ENCODE measurements at places on chromosomes 6 and 20.

DNA sequence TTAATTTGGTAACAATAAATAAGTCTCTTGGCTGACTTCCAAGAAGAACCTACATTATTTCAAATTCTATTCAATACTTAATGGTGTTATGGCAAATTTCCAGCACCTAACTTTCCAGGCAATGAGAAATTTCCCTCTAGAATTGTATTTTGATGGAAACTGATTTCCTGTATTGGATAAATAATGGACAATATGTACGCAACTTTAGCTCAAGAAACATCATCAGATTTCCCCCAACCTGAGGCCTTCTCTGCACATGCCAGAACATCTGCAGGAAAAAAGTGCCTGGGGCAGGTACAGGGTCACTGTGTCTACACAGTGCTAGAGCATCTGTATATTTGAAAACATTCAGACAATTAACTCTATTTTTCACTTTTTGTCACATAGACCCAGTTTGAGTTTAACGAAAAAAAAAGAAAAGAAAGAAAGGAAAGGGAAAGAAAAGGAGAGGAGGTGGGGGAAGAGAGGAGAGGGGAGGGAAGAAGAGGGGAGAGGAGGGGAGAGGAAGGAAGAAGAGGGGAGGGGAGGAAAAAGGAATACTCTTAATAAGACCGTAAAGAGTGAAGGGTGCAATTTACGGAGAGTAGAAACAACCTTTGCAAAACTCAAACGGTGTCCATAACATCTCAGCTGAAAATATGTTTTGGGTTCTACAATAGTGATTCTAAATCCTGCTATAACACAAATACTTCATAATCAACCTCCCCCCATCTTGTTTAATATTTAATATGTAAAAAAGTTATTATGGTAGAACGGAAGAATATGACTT, 130.0 kb downstream of the TSHZ2 start:
- DNase-seq = no peak

DNA sequence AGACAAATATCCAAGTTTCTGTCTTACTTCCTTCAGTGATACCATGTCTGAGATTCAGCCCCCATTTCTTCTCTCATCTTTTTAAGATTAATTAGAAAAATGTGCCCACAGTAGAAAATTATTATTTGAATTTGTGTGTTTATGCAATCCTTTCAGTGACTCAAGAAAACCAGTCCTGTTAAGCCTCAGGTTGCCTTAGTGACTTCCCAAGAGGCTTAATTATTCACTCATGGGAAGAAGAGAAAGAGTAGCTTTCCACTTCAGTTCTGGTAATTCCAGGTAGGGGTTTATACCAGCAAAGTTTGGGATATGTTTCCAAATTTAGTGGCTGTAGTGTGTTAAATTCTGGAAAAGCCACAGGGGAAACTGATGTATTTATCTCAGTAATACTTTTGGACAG, 149.1 kb downstream of the RIMS1 start:
- no peak for DNase-seq

- DNase-seq = peak; percentile 45
These were observed 125.2 kb downstream of the HIVEP2 start for GRCh38 chr6:142819603-142820337.

DNA sequence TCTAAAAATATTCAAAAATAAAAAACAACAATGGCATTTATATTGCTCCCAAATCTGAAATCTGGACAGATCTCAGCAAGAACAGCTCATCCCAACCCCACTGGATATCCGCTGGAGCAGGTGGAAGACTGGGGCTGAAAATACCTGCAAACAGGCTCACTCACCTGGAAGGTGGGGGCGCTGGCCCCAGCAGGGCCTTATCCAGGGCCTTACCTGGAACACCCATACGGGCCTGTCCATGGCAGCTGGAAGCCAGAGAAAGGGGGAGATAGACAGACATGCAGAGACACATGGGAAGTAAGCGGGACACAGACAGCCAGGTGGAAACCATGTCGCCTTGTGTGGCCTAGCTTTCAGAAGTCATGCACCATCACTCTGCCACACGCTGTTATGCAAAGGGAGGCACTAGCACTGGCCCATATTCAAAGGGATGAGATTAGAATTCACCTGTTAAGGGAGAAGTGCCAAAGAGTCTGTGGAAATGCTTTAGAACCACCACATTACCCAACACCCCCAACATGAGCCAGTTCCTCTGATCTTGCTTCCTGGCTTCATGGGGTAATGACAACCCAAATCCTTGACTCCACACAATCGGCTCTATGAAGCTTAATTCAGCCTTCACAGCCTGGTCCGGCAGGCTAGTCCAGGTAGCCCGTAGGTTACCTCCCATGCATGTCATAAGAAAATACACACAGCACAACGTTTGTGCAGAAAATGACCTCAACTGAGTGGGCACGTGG, 99.0 kb upstream of the CDYL start:
- no peak for DNase-seq

DNA sequence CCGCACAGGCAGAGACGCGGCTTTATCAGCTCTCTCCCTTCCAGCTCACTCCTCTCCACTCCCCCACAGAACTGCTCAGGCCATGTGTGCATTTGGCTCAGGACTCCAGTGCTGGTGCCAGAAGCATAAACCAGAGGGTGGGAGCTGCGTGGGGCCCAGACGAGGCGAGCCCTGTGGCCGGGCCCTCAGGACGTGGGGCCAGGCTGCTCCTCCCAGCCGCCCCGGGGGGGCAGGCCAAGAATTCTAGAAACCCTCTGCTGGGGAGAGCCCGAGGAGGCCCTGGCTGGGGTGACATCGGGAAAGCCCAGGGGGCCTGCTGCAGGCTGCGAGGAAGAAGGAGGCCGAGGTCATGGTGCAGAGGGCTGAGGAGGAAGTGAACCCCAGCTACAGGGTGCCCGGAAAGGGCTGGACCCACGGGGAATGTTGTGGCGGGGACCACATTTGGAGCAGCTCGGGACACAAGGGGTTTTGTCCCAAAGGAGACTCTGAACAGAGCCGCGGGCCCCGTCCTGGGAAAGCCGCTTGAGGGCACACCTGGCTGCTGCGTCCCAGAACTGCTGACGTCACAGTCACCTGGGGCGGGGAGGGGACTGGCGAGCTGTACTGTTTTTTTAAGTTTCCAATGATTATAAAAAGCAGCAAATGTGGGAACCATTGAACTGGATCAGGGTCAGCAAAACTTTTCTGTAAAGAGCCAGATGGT, 107.1 kb downstream of the BANF2 start:
- no peak for DNase-seq

DNA sequence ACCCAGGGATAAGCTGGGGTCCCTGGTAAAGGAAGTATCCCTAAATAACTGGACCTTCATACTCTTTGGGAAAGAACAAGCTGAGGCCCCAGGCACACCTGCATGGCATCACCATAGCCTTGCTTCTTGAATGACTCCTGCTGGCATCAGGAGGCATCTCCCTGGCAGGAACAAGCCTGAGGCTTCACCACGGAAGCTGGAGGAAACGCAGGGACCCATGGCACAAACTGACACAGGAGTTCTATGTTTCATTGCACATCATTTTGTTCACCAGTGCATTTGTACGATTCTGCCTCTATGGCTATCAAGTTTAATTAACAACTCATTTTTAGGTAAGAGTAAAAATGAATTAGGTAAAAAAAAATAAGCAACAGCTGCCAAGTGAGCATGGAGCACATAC, 619 bp upstream of the PDE7B start:
- DNase-seq = no peak

DNA sequence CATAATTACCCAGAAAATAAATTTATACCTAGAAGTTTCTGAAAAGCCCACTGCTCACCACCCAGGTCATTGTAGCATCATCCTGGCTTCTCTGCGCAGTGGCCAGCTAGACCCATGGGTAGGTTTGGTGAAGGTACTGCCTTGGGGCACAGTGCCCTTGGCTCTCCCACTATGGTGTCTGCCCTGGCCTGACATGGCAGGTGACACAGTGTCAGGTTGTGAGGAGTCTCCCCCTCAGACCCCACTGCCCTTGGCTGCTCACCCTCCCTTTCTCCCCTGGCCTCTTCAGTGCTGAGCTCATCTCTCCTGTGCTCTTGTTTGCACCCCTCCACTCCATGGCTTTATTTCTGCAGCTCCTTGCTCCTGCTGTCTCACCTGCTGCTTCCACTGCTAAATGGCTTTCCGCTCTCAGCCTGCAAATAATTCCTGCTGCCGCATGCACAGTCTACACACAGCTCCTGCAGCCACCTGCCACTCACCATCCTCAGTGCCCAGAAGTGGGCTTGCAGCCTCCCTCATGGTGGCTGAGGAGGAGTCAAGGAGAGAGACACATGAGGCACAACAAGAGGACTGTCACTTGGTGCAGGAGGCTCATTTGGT, 313.4 kb upstream of the MOCS1 start:
- no peak for DNase-seq

GRCh38 chr6:47091886-47092668, 49.9 kb upstream of the ADGRF1 start:
- DNase-seq = no peak

DNA sequence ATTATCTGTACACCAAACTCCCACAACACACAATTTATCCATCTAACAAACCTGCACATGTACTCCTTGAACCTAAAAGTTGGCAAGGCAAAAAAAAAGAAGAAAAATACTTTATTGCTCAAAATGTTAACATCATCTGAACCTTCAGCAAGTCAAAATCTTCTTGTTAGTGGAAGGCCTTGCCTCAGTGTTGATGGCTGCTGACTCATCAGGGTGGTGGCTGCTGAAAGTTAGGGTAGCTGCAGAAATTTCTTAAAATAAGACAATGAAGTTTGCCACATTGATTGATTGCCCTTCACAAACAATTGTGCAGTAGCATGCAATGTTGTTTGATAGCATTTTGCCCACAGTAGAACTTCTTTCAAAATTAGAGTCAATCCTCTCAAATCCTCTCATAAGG, 2.7 kb upstream of the WFDC11 start:
- DNase-seq = no peak

GRCh38 chr6:89066940-89067646, 13.5 kb upstream of the PNRC1 start:
- no peak for DNase-seq

DNA sequence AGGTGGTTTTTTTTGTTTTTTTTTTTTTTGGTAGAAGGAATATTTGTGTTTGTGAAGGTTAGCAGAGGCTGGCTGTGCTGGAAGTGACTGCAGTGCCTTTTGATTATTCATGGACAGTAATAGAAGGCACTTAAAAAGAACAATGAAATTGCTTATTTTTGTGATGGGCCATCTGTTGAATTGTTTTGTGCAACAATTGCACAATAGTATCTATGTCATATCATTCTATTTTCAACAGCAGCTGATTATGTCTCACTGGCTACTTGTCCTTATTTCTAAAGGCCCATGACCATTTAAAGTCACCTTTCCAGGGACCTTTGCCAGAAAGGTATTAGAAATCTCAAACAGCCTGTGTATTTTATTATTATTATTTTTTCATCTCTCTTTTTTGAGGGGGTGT, 70.6 kb downstream of the AFG1L start:
- no peak for DNase-seq

GRCh38 chr6:158518191-158519127, 41.4 kb upstream of the TMEM181 start:
- peak; percentile 57 for DNase-seq

DNA sequence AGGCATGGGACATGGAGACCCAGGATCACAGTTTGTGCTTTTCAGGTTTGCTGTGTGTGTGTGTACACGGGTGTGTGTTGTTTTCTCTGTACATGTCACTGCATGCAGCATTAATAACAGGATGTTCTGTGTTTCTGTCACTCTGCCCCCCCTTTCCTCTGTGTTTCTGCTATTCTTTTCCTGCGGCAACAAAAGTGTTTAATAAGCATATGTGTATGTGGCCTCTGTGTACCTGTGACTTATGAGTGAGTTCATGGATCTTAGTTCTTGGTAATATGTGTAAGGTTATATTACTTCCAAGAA, 9.8 kb downstream of the SYNGAP1 start:
- DNase-seq = peak; percentile 47

GRCh38 chr6:13694562-13694961, 17.1 kb downstream of the RANBP9 start:
- no peak for DNase-seq

GRCh38 chr6:89260310-89260709, 43.2 kb upstream of the GABRR1 start:
- DNase-seq = no peak

- DNase-seq = no peak
These were observed 103.8 kb upstream of the BEND6 start for GRCh38 chr6:56851074-56851473.

- no peak for DNase-seq
These were observed 85.1 kb downstream of the SMOC2 start for GRCh38 chr6:168525926-168526630.

DNA sequence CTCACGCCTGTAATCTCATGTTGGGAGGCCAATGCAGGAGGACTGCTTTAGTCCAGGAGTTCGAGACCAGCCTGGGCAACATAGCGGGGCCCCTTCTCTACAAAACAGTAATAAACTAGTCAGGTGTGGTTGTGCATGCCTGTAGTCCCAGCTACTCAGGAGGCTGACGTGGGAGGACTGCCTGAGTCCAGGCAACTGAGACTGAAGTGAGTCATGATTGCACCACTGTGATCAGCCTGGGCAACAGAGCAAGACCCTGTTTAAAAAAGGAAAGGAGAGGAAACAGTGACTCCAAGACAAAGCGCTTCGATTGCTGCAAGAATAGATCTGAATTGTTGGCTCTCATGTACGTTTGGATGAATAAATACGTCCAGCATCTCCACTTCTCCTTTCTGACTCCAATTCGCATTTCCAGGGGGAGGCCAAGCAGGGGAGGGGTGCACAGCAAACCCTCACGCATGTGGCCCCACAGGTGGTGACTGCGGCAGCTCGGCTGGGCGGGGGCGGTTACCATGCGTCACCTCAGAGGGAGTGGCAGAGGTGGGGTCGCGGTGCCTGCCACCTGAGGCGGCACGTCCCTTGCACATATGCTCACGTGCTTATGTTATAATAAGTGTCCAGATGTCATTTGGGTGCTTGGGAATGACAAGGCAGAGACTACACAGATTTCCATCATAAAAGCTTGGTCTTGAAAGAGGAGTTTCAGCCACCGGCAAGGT, 95.1 kb upstream of the MPC1 start:
- DNase-seq = no peak

- no peak for DNase-seq
These were observed 28.6 kb downstream of the ORC3 start for GRCh38 chr6:87618531-87618930.

GRCh38 chr6:21208796-21209186, 384.8 kb upstream of the SOX4 start:
- DNase-seq = no peak

GRCh38 chr6:25053875-25054371, 118.2 kb upstream of the RIPOR2 start:
- DNase-seq = no peak

DNA sequence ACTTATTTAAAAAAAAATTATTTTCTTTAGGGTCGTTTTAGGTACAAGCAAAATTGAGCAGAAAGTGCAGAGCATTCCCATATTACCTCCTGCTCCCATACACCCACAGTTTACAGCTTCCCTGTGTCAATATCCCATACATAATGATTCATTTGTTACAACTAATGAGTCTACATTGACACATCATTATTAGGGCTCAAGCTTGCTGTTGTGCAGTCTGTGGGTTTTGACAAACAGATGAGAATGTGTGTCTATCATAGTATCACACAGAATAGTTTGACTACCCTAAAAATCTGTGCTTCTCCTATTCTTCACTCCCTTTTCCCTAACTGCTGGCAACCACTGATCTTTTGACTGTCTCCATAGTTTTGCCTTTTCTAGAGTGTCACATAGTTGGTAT, 9.4 kb downstream of the PSMF1 start:
- DNase-seq = no peak
